ENCODE measurements at places on chromosomes 1 and 21. TPM values are rescaled to one million over a fixed set of nuclear protein-coding genes. Genes with fewer than 3 reads are reported as not detected.

Gene EFNA3
- total RNA-seq, result 12.6 TPM

Gene BTBD8
- total RNA-seq, result 4.3 TPM

Gene IL10RB
- 29.6 TPM for total RNA-seq

Gene IVL
- 0.43 TPM for total RNA-seq

All from tracheal epithelial cell (primary cell).